ENCODE measurements at places on chromosomes 11 and 22.

GRCh38 chr22:27260087-27260698 lies 541.4 kb downstream of the MN1 start:
- DNase-seq, result no peak

GRCh38 chr11:65657426-65657825 lies 5.3 kb downstream of the RELA start:
- DNase-seq, result no peak

DNA sequence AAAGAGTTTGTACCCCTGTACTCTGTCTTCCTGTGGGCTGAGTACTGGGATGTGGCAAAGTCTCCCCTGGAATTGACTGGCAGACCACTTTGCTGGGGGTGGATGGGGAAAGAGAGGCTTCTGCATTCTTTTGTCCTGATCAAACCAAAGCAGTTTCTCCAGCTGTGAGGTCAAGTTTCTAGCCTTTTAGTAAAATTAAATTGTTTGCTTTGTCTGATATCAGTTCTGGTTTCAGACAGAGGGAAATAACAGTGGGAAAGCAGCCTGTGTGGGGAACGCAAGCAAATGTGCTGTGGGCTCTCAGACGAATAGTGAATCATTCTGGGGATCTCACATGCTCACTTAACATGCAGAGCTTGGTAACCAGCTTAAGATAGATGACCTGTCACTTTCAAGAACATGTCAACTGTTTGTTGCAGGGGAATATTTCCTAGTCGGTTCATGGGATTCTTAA lies 151.6 kb downstream of the FAT3 start:
- no peak for DNase-seq

DNA sequence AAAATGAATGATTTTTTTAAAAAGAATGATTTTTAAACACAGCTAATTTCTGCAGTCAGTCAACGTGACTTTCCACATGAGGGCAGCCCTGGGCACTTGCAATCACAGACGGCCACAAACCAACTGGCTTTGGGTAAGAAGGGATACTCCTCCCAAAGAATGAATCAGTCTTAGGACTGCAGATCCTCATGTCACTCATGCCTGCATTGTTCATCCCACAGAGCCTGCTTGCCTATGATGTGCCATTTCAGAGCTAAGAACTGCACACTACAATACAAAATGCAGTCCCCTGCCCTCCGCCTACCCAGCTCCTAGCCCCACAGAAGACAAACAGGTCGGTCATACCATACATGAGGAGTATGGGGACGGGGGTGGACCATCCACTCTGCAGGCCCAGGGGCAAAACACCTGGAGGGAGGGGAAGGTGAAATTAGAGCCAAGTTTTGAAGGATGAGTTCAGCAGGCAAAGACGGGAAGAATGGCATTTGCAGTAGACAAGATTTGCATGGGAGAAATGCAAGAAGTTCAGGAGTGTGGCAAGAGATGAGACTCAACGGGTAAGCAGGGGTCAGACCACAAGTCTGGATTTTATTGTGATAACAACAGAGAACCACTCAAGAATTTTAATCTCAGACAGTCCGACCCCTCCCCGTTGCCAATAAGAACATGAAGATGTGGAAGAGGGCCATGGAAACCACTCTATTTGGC lies 24.7 kb downstream of the PACSIN2 start:
- DNase-seq, result no peak

DNA sequence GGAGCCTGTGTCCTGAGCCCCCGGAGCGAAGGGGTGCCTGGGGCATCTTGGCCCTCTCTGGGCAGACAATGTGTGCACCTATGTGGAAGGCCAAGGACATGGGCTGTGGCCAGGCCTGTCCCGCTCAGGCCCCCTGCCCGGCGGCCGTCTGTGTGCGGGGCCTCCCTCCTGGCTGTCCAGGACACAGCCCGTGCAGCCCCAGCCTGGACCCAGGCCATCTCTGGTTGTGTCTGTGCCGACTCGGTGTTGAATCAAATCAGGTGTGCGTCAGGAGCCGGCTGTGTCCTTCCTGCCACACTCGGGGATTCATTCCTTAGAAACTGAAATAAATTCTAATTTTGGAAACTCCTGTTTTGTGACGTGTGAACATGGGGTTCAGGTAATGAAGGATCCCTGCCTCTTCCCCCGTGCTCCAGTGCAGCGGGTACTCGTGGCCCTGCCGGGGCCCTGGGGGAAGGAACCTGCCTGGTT lies 1.5 kb upstream of the SELENOO start:
- no peak for DNase-seq

GRCh38 chr11:66950112-66950535 lies 8.1 kb downstream of the PC start:
- DNase-seq, result no peak

All from left forelimb (tissue), 1 donor.